ENCODE measurements at places on chromosomes 12 and 14.

DNA sequence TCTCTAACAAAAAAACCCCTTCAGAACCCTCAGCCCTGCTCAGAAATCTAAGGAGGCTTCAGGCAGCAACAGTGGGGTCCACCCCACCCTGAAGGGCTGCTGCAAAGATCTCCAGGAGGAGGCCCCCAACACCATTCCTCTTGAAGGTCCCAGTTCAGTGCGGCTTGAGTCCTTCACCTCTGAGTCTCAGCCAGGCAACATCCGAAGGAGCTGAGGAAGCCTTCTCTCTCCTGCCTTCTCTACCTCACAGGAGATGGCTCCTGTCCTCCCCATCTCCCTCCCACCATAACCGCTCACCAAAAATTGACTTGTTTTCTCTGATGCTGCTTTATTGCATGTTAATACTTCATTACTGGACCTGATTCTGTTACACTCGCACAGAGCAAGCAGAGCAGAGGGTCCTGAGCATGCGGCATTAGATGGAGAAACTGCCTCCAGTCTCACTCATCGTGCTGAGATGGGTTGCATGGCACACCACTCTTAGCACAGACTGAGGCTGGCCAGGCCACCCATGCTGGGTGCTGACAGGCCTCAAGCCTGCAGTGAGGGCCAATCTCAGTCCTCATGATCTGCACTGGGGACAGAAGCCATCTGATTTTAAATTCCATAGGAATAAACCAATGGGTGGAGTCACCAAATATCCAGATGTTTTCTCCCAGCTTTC is 224.8 kb downstream of the CACNA1C start:
- no peak for DNase-seq

- DNase-seq: no peak
Observed at GRCh38 chr12:62466018-62466593, 520 bp upstream of the MON2 start.

- no peak for DNase-seq
Observed at GRCh38 chr12:104703372-104703771, 246.6 kb downstream of the CHST11 start.

GRCh38 chr12:64735442-64735841 is 23.8 kb downstream of the GNS start:
- DNase-seq: no peak

- DNase-seq: no peak
Observed at GRCh38 chr12:56565510-56566101, 44.0 kb downstream of the RBMS2 start.

GRCh38 chr12:52216807-52217206 is 16.2 kb upstream of the KRT7 start:
- DNase-seq: no peak

DNA sequence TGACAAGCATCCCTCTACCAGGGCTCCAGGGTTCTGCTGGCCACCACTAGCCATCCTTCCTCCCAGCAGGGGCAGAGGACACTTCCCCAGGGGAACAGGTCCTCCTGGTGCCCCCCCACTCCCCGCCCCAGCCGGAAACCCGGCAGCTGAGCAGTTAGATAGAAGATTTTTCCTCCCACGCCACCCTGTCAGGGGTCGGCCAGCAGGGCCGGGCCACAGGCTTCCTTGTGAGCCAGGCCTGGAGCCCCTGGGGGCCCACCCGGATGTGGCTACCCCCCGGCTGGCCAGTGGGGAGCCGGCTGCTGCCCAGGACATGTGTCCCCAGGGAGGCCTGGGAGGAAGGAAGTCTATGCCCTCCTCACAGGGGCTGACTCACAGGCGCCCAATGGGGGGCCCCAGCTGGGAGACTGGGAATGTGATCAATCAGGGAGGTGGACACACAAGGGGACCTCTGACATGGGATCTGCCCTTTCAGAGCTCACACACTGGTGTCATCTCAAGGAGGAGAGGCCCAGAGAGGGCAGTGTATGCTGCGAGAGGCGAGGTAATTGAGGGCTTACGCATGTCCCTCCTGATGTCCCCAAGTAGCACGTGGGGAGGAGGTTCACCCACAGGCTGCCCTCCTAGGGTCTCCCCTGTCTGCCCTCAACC is 4.2 kb downstream of the SH2B3 start:
- no peak for DNase-seq

GRCh38 chr12:113138826-113139225 is 3.3 kb upstream of the RASAL1 start:
- DNase-seq: no peak

GRCh38 chr12:57488402-57489156 is 711 bp downstream of the MARS1 start:
- no peak for DNase-seq

DNA sequence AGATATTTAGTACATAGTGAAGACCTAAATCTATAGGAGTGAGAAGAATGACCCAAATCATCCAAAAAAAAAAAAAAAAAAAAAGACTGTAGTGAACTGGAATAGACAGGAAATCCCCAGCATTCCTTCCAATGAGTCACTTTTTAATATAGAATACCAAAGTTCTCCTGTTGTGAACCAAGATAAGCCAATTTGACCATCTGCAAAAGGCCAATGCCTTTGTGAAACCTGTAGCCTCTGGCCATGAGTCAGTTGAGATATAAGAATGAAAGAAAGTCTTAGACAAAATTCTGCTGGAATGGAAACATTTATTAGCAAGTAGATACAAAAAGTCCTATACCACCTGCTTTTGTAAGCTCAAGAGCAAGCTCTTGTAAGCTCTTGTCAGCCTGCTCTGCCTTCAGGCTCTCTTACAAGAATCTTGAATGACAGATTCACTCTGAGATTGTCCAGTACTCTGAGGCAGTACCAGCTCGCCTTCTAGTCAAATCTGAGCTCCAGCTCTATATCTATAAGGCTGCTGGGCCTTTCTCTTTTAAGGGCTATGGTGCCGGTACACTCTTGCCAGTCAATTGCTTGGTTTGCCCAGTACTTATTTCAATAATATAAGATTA is 243.0 kb upstream of the TMTC1 start:
- DNase-seq: no peak

DNA sequence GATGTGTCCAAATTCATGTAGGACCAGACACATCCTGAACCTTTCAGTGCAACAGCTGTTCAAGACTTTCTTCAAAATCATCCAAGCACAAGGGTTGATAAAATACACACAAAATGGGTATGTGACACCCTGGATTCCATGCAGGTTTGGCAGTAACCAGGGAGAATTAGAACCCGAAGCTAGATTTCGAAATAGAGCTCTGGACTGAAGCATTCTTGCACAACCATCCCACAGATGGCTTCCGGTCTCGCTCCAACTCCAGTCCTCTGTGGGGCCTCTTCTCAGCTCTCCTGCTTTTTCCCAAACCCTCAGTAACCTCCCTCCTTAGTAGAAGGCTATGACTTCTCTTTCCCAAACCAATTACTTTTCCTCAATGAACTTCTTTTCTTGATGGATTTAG is 171.3 kb downstream of the TTC7B start:
- DNase-seq: no peak

DNA sequence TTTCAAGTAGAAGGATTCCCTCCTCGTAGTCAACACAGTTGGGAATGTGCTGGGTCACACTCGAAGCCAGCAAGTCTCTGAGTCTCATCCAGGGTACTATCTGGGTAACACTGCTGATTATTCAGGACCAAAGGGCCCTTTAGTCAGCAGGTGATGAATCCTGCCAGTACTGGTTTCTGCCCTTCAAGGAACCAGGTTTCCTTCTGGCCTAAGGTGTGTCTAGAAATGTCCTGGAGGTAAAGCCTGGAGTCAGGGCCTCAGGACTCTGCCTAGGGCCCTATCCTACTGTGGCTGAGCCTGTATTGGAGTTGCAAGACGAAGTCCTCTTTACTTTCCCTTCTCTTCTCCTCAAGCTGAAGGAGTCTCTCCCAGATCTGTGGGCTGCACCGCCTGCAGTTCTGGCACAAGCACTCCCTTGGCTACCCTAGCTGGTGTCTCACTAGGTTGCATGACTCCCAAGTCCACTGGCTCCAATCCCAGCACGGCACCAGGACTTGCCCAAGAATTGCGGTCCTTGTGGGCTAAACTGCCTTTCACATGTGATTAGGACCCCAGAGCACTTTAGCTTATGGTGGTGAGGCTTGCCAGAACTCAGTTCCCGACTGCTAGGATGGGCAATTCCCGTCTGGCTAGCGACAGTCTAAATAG is 193.7 kb upstream of the PDE3A start:
- no peak for DNase-seq

DNA sequence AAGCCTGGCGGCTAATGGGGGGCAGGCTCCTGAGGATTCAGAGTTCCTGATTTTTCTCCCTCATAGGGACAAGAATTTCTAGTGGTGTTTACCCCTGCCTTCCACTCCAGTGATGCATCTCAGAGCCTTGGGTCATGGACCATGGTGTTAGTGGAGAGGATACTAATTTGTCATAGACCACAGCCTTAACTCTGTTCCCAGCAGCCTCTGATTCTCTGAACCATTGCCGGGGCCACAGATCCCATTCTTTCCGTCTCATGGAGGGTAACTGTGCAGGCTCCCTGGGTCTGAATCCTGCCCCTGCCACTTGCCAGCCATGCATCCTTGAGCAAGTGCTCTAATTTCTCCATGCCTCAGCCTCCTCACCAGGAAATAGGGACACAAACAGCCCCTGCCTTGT is 55.1 kb downstream of the RPH3A start:
- DNase-seq: no peak

GRCh38 chr14:106436310-106436905 is 910.0 kb downstream of the TMEM121 start:
- DNase-seq: no peak

DNA sequence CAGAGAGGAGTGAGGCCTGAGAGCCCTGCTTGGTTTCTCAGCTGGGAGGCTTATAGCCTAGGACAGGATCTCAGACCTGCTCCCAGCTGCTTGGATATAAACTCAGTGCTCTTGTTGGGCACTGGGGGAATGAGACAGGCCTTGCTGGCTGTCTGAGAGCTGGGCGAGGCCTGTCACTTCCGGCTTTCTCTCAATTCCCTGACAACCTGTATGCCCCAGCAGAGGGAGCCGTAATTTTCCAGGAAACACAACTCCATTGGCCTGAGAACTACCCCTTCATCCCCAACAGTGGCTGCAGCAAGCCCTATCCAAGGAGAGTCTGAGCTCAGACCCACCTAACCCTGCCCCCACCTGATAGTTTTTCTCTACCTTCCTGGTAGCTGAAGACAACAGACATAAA is 258.3 kb upstream of the STXBP6 start:
- DNase-seq: no peak

- DNase-seq: no peak
Observed at GRCh38 chr14:55578511-55578910, 1.5 kb upstream of the KTN1 start.

DNA sequence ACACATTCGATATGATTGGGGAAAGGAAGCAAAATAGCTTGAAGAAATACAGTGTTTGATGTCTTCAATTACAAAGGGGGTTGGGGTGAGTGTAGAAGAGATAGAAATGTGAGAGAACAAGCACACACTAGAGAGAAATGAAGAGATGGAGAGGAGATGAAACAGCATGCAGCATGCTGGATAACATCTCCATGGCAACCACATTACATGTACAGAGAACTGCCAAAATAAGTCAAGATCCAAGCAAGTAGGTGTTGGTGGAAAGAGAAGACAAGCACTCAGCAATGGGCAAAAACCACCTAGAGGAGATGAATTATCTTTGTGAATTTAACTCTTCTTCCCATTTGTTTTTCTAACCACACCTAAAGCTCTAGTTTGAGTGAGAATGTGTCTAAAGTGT is 289.8 kb downstream of the GRIN2B start:
- DNase-seq: no peak

- no peak for DNase-seq
Observed at GRCh38 chr12:123089631-123090353, 61.1 kb downstream of the PITPNM2 start.

- no peak for DNase-seq
Observed at GRCh38 chr14:44945264-44945663, 16.5 kb downstream of the KLHL28 start.

- no peak for DNase-seq
Observed at GRCh38 chr12:109258607-109259544, 50.2 kb downstream of the FOXN4 start.

- DNase-seq: no peak
Observed at GRCh38 chr12:101885912-101886561, 8.7 kb downstream of the DRAM1 start.

DNA sequence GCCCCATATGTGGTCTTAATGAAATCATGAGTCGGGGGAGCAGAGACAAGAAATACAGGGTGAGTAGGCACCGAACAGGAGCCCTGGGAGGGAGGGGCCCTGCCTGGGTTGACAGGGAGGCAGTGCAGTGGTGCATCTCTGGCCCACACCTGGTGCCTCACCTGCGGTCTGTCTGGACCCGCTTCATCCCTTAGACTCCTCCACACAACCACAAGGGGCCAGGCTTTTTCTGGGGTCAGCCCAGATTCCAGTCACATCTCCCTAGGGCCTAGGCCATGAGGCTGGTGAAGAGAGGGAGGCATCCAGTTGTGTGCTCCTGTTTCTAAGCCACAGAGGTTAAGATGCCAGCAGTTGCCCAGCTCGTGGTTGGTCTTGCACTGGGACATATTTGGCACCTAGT is 343.3 kb upstream of the FKBP4 start:
- DNase-seq: no peak

DNA sequence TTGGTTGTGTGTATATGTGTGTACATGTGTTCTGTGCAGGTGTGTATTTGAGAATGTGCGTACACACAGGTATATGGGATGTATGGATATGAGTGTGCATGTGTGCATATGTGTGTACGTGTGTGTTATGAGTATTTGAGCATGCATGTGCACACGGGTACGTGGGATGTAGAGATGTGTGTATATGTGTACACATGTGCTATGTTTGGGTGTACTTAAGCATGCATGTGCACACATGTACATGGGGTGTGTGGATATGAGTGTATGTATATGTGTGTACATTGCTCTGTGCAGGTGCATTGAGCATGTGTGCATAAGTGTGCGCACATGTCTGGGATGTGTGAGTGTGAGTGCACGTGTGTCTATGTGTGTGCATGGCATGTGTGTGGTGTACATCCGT is 34.3 kb upstream of the SFSWAP start:
- DNase-seq: no peak

GRCh38 chr14:102317564-102318248 is 1.8 kb upstream of the ZNF839 start:
- no peak for DNase-seq

DNA sequence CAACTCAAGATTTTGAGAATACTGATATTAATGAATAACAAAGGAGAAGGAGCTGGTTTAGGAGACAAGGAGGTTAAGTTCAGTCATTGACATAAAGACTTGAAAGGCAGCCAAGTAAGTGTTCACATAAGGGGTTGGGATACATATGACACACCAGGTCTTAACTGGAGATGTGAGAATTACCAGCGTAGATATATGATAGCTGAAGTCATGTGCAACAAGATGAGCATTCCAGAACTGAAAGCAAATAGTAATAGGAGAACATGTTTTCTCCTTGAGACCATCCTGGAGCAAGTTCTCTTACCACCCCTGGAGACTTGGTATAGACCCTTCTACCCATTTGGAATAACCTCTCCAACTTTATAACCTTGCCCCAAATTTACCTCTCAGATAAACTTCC is 43.3 kb upstream of the NPFF start:
- DNase-seq: no peak
